ENCODE measurements at places on chromosomes 2 and 18. TPM values are rescaled to one million over a fixed set of nuclear protein-coding genes. Genes with fewer than 3 reads are reported as not detected.

The MREG gene
- 5.9 TPM for total RNA-seq

The ITPRID2 gene
- total RNA-seq, result 521 TPM

The INSIG2 gene
- 23.2 TPM for total RNA-seq

The ABCG8 gene
- total RNA-seq, result not detected

The COBLL1 gene
- total RNA-seq, result 119 TPM

The ZDBF2 gene
- total RNA-seq, result 23.8 TPM

The AUP1 gene
- 75.3 TPM for total RNA-seq

The AGXT gene
- total RNA-seq, result not detected

DNA sequence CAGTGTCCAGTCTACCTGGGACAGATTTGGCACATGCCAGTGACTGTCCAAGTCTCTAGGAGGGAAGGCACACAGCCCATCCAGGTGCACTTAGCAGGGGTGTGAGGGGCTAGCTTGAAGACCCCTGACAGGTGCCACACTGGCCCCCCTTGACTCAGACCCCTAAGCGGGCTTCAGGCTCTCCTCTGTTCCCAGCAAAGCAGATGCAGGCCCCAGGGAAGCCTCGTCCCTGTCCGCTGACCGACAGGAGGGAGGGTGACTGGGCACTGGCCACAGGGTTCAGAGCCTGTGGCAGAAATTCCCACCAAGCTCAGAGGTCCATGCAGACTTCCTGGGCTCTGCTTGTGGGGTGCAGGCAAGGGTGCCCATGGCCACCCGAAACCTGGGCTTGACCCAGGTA lies 239.8 kb upstream of the MYT1L start:
- no peak for DNase-seq

DNA sequence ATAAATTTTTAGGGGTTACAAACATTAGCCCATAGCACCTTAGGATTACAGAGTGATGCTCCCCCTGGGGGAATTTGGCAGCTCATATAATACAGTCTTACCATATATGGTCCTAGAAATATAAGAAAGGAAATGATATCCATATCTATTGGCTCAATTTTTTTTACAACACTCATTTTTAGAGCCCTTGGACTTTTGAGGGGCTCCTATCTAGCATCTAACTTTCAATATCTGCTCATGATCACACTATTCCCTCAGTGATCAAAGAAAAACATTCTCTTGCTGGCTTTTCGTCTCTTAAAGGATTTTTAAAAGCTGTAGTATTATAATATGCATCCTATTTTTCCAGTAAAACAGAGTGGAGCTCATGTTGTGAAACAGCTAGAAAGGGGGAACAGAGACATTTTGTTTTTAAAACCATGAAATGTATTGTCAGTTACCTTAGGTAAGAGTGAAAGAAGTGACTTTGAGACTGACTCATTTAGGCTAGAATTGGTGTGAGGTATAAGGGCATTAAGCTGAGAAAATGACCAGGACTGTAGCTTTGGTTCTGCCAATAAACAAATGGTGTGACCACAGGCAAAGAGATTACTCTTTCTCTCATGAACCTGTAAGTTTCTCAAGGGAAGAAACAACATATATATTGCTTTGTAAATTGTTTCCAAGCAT lies 65.8 kb downstream of the ALPK2 start:
- no peak for DNase-seq

DNA sequence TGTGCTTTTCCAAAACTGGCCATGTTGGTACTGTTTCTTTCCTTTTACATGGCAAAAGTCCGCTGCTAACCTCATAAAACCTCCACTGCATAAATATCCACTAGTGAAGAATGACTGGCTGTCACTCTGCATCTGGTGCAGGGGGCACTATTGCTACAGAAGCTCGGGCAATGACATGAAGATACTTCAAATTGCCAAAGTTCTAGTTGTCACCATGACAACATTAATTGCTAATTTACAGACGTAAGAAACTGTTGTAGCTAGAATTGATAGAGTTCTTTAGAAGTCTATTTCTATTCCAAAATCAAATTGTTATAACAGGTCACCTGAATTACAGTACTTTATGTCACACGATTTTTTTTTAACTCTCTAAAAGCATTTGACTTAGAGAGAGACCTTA lies 845 bp downstream of the CFAP210 start:
- no peak for DNase-seq

DNA sequence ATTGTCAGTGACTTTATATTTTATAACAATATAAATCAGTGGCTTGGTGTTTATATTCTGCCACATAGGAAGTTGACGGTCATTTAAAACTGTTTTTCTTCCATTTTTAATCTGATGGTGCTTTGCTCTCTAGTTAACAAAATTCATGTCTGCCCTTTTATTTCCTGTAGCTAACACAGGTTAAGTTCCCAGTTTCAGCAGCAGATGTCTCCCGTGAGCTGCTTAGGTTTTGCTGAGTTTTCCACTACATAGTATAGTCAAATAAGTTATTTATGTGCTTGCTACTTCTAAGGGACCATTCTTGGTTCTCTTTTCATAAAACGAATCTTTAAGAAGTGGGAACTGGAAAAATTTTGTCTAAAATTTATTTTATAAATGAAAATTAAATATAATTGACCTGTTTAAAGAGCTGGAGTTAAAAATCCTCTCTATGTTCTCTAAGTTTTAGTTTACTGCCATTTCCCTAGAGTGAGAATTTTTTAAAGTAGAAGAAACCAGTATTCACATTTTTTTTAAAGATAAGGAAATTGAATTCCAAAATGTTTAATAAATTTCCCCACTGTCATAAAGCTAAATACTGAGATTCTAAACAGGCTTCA lies 20.6 kb downstream of the HTR2B start:
- DNase-seq, result peak; percentile 77

- no peak for DNase-seq
These were observed 23.5 kb downstream of the MARCHF4 start for GRCh38 chr2:216348756-216349308.

GRCh38 chr2:19667536-19667949 lies 234.2 kb downstream of the TTC32 start:
- no peak for DNase-seq

- no peak for DNase-seq
These were observed 4.0 kb upstream of the ZFP36L2 start for GRCh38 chr2:43230351-43230885.

DNA sequence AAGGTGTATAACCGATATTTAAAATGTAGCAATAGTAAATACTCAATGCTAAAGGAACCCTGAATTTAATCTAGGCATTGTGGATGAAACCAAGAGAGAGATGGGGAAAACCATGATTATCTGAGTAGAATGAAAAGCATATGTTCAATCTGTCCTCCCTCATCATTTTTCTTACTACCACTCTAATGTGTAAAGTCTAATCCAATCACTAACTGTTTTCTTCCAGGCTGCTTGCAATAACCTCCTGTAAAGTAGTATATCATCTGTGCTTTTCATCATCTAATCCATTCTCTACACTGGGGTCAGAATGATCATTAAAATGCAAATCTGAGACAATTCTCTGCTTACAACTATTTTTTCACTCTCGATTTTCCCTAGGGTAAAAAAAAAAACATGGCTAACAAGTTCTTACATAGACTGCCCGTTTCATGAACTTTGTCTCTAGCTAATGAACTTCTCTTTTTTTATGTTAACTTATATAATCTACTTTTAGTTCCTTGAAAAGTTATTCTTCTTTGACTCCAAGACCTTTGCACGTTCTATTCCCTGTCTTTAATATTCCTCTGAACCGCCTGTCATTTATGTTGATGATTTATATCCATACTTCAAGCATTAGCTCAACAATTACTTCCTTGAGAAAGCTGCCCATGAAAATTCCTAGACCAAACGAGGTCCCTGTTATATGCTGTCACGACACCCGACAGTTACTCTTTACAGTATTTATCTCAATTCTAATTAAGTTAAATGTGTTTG lies 94.7 kb upstream of the SLC8A1 start:
- no peak for DNase-seq

GRCh38 chr2:198004173-198004572 lies 199.8 kb downstream of the PLCL1 start:
- DNase-seq, result no peak

GRCh38 chr2:135124924-135125886 lies 73.1 kb downstream of the RAB3GAP1 start:
- DNase-seq, result no peak

GRCh38 chr2:198161151-198161550 lies 356.8 kb downstream of the PLCL1 start:
- DNase-seq, result no peak

DNA sequence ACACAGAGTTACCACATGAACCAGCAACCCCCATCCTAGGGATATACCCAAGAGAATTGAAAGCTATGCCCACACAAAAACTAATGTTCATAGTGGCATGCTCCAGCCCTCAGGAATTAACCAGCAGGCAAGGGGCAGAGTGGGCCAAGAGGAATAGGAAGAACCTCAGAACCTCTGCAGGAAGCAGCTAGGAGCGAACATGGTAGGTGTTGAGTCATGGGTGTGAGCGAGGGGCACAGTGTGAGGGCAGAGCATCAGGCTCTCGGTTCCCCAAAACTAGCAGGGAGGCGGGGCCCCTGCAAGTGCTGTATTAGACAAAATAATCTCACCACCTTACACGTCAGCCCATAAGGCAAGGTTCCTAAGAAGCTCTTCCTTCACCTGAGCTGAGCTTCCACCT lies 5.6 kb upstream of the RUFY4 start:
- DNase-seq, result no peak

DNA sequence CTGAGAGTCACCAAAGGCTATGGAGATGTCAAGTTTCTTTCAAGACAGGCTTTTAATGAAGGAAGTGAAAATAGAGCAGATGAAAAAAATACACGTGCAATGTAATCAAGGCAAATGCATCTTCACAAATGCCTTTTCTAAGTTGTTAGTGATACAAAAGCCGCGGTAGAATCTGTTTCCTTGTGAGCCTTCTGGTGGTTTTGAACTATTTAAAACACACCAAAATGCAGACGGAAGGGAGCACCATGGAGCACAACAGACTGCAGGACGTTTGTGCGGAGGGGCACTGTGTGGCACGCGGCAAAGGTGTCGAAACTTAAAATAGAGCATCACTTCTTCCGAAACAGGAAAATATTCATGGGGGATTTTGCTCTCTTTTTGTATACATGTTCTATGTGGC lies 65.0 kb upstream of the BOD1L2 start:
- DNase-seq, result no peak

GRCh38 chr2:25649786-25650185 lies 23.6 kb downstream of the DTNB start:
- no peak for DNase-seq

GRCh38 chr2:238710032-238710735 lies 137.7 kb upstream of the TWIST2 start:
- DNase-seq, result no peak

- DNase-seq, result no peak
These were observed 28.8 kb downstream of the STEAP3 start for GRCh38 chr2:119252186-119253113.

- no peak for DNase-seq
These were observed 479.7 kb upstream of the ID2 start for GRCh38 chr2:8202132-8202531.

- peak; percentile 56 for DNase-seq
These were observed 66.2 kb downstream of the HS1BP3 start for GRCh38 chr2:20584399-20585358.

GRCh38 chr2:172434821-172435605 lies 7.6 kb downstream of the ITGA6 start:
- no peak for DNase-seq

DNA sequence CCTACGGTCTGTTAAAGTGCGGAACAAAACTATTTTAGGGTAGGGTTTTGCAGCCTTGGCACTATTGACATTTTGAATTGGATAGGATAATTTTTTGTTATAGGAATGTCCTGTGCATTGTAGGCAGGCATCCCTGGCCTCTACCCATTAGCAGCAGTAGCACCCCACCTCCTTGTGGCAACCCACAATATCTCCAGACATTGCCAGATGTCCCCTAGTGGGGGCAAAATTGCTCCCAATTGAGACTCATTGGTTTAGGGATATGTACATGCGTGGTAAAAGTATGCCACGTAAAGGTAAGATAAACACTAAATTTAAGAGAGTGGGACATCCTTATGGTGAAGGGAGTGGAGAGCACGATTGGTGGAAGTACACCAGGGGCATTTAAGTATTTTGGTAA lies 4.6 kb downstream of the MIB1 start:
- no peak for DNase-seq

GRCh38 chr2:216281316-216281715 lies 91.0 kb downstream of the MARCHF4 start:
- no peak for DNase-seq

DNA sequence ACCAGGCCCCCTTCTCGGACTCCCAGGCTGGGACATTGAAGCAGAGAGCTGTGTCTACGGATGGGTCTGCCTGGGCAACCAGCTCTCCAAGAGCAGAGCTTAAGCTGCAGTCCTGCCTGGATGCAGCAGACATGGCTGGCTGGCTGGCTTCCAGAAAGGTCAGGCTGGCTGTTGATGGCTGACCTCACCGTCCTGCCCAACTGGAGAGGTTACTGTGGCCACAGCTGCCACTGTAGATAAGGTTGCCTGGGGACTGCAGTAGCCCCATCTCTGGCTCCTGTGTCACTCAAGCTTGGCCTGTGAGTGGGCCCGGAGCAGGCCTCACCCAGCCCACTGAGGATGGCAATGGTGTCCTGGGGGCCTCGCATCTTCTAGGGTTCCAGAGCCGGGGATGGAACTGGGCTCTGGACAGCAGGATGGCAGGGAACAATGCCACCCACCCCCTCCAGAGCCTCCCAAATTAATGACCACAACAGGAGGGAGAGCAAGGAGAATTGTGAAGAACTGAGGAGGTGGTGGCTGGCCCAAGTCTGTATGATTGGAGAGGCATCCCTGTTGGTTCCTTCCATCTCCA lies 37.0 kb upstream of the FOSL2 start:
- DNase-seq, result peak; percentile 79

GRCh38 chr2:88765154-88765888 lies 73.8 kb downstream of the RPIA start:
- no peak for DNase-seq

DNA sequence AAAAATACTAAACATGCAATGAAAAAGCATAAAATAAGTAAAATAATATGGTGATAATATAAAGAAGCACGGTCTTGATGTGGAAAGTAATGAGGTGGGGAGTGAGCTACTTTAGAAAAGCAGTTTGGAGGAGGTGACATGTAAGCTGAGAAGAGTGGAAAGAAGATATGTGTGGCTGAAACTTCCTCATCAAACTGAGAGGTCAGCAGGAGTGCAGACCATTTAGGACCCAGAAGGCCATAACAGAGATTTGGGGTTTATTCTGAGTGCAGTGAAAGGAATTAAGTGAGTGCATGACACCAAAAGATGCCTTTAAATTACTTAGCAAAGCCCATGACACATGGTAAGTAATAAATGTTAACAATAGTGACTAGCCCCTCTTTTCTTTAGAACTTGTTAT lies 24.4 kb upstream of the TMEM182 start:
- DNase-seq, result no peak

GRCh38 chr2:178796079-178796677 lies 11.0 kb downstream of the TTN start:
- DNase-seq, result no peak

GRCh38 chr2:7866104-7866503 lies 815.8 kb upstream of the ID2 start:
- no peak for DNase-seq

DNA sequence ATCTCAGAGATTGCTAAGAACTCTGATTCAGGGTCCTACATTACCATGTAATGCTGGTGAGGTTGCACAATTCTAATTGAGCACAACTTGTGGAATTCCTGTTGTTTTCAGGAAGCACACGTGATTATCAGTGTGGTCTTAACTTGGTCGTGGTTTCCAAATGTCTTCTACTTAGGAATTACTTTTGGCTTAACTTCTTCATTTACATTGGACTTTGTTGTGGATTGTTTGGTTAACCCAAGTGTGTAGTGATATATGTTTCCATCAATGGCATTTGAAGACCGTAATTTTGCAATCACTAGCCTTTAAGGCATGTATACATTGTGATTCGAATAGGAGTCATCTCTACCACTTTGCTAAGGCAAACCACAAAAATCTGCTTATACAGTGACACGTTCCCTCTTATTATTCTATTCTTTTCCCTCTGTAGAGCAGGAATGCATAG lies 373.3 kb downstream of the IRS1 start:
- no peak for DNase-seq

Data from sciatic nerve (tissue), 2 donors.